ENCODE measurements at places on chromosomes 7 and 10.
A peak's percentile ranks its signal among the peaks of the same experiment; 100 is the strongest.

DNA sequence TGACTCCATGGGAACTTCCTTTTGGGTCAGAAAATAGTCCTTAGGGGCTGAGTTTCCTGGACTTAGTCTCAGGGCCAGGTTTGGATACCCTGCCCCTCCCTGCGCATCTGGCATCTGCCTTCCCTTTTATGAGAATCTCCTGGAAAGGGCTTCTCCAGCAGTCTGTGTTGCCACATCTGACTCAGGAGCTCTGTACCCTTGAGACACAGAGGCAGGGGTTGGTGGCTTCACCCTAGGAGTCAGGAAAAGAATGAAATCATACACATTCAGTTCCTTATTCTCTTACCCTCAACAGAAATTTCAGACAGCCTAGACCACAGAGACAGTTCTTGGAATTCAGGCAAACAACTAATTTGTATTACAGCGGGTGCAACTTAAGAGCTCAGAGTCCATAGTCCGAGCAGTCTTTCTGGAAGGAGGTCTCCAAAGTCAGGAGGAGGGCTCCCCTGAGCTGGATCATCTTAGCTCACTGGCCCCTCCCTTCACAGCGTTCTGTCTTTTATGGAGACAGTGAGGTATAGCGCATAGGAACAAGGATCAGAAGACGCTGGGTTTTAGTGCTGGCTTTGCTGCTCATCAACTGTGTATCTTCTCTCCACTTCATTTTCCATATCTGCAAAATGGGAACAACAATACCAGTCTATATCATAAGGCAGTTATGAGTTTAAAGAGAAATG is 3.0 kb upstream of the PLAU start:
- peak; percentile 75 for DNase-seq

- DNase-seq: no peak
Measured at GRCh38 chr10:27481486-27481885, 22.6 kb upstream of the RAB18 start.

DNA sequence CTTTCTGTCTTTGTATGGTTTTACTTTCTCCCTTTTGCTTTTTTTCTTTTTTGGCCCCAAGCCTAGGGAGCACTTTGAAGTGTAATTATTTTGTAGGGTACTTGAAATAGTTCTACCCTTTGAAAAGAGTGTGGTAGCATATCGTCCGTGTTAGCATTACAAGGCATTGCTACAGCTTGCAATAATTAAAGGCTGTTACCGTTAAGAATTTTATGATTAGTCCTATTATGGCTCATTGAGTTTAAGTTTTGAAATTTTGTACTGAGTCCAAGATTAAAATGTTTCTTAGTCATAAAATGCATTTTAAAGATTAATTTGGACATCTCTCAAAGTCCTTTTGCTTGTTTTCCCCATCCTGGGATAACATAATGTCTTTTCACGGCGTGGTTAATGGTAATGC is 490.0 kb upstream of the LRRN3 start:
- DNase-seq: no peak

DNA sequence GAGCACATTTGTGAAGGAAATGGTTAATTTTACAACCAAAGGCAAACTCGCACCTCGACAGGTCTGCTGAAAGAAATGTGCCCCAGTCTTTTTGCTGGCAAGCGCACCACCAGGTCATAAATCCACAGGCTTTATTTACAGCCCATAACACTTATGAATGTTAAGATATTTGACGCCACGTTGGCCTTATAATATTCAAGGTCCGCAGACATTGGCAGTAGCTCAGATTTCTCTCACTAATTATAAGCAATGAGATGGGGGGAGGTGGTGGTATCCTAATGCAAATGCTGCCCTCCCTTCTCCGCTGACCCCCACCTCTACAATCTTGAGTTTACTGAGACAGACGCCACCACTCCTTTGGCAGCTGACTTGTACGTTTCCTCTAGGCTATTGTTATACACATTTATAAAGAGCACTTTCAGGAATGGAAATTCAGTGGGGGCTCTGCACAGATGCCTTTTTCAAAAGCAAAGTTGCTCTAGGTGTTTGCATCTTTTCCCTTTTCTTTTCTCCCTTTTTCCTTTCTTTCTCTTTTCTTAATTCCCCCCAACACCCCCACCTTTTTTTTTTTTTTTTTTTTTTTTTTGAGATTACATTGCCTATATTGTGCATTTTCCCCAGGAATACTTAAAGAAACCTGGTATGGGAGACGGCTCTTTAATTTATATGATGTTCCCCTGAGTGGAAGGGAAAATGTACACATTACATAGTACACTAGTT is 6.7 kb downstream of the TCF7L2 start:
- DNase-seq: peak; percentile 77

DNA sequence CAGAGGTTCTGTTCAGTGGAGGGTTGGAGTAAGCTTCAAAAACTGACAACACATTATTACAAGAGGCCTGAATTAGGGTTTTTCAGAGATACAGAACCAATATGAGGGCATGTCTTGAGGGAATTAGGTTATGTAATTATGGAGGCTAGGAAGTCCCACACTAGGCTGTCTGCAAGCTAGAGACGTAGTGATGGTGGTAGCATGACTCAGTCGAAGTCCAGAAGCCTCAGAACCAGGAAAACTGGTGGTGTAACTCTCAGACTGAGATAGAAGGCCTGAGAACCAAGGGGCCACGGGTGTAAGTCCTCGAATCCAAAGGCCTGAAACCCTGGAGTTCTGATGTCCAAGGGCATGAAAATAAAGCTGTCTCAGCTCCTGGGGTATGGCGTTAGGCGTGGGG is 35.6 kb downstream of the ZNF518A start:
- no peak for DNase-seq

DNA sequence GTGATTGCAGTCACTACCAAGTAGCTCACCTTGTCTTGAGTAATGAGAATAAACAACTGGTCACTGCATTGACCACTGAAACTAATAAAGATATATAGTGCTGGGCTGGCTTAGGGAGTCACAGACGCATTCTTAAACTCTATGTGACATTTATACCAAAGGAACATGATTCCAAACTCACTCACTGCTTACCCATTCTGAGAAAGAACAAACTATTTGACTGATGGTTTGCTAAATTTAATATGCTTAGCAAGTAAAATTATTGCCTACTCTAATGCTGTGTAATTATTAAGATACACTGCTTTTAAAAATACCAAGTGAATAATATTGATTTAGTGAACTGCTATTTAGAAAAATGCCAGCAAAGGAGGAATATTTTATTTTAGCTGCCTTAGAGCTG is 191.1 kb downstream of the LRMDA start:
- no peak for DNase-seq

- DNase-seq: peak; percentile 68
Measured at GRCh38 chr7:17774248-17774647, 166.0 kb downstream of the SNX13 start.

DNA sequence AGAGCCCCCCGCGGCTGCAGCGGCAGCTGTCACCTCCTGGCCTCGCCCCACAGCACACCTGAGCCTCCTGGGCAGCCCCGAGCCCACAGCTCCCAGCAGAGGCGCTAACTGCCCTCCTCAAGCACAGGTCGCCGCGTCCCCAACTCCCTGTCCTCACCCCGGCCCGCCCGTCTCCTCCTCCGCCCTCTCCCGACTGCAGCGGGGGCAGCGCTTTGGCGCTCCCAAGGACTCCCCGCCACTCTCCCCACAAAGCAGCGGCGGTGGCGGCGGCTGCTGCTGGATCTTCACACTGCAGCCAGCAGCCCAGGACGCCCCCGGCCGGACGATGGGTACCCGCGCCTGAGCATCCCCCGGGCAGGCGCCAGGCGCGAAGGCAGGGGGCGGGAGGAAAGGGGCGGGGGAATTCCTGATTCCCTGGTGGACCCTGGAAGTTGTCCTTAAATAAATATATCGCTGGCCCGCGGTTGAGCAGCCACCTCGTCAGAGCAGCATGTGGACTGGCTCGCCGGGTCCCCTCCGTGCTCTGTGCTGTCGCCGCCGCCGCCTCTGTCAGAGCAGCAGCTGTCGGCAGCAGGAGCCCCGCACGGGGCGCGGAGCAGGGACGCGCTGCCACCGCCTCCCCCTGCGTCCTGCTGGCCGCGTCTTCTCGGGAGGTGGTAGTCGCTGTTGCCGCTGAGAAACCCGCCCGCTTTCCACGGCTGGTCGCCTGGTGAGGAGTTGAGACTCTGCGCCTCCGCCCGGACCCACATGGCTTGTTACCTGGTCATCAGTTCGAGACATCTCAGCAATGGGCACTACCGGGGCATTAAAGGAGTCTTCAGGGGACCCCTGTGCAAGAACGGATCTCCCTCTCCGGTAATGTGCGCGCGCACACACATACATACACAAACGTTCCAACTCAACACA is at the start of gene ZNF804B:
TSS of gene ZNF804B (plus strand) at position 471 of the 906 bp plus-strand sequence. CDS start at position 748, 277 bp downstream.
- DNase-seq: no peak

Data from fibroblast of skin of right quadriceps (primary cell).